ENCODE measurements at places on chromosomes 3 and 15. TPM values are rescaled to one million over a fixed set of nuclear protein-coding genes. Genes with fewer than 3 reads are reported as not detected.

RLBP1 gene
- total RNA-seq: 102 TPM

CD200R1 gene
- total RNA-seq: 2.0 TPM

SPTSSB gene
- 4.1 TPM for total RNA-seq

GRK7 gene
- total RNA-seq: 1.3 TPM

COL6A5 gene
- 0.16 TPM for total RNA-seq
